ENCODE measurements at places on chromosomes 6 and 20.

GRCh38 chr6:162219266-162219665 is 508.3 kb downstream of the PRKN start:
- DNase-seq = no peak

DNA sequence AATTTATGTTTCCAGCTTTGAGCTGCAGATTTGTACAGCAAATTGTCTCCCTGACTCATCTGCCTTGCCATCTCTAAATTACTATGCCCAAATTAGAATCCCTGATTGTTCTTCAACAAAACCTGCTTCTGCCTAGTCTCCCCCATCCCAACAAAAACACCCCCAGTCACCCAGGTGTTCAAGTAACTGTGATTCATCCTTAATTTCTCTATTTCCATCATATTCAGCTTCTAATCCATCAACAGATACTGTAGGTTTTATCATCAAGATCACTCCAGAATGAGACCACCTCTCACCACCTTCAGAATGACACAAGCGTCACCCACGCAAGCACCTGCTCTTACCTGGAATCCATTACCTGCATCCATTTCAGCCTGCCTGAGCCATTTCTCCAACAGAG is 498.5 kb downstream of the PRKN start:
- no peak for DNase-seq

DNA sequence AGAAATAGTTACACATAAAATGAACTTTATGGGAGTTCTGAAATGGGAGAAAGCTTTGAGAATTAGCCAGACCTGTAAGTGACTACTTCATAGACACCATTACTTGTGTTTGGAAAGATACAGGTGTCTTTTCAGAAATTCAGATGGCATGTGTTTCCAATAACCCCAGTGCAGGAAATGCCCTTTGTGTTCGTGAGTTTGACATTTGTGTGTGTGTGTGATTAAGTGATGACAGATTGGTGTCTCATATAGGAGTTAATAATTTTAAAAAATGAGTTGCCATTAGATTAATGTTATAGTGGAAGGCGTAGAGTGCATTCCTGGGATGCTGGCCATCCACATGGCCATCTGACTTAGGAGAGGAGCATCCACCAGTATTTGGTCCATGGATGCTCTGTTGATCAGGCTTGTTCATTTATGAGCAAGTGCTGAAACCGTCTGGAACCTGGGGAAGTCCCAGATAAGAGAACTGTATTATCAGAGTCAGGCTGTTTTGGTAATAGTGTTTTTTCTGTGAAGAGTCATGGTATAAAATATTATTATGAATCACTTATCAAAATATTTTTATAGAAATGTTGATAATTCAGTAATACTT is 3.1 kb downstream of the STK4 start:
- DNase-seq = no peak

DNA sequence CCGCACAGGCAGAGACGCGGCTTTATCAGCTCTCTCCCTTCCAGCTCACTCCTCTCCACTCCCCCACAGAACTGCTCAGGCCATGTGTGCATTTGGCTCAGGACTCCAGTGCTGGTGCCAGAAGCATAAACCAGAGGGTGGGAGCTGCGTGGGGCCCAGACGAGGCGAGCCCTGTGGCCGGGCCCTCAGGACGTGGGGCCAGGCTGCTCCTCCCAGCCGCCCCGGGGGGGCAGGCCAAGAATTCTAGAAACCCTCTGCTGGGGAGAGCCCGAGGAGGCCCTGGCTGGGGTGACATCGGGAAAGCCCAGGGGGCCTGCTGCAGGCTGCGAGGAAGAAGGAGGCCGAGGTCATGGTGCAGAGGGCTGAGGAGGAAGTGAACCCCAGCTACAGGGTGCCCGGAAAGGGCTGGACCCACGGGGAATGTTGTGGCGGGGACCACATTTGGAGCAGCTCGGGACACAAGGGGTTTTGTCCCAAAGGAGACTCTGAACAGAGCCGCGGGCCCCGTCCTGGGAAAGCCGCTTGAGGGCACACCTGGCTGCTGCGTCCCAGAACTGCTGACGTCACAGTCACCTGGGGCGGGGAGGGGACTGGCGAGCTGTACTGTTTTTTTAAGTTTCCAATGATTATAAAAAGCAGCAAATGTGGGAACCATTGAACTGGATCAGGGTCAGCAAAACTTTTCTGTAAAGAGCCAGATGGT is 107.1 kb downstream of the BANF2 start:
- no peak for DNase-seq

DNA sequence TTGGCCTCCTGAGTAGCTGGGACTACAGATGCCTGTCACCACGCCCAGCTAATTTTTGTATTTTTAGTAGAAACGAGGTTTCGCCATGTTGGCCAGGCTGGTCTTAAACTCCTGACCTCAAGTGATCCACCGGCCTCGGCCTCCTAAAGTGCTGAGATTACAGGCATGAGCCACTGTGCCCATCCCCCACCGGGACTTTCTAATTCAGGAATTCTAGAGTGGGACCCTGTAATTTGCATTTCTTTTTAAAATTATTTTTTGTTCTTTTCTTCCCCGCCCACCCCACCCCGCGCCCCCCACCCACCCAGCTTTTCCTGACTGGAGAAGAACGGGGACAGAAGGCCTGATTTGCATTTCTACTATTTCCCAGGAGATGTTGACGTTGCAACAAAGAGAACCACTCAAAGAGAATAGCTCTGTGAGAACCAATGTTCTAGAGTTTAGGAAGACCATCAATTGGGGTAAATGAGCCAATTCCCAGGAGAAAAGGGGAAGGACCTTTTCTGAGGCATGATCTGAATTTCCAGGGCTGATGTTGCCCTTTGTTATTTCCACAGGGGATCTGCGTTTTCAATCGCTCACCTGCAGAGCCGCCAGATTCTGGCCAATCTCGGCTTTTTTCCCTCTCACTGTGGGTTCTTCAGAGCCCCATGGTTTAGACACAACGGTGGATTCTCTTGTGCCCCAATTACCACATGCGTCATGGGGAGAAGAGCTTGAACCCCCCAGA is 33.2 kb upstream of the TFAP2C start:
- no peak for DNase-seq

- no peak for DNase-seq
Observed at GRCh38 chr6:111147440-111147839, 60.1 kb downstream of the SLC16A10 start.

DNA sequence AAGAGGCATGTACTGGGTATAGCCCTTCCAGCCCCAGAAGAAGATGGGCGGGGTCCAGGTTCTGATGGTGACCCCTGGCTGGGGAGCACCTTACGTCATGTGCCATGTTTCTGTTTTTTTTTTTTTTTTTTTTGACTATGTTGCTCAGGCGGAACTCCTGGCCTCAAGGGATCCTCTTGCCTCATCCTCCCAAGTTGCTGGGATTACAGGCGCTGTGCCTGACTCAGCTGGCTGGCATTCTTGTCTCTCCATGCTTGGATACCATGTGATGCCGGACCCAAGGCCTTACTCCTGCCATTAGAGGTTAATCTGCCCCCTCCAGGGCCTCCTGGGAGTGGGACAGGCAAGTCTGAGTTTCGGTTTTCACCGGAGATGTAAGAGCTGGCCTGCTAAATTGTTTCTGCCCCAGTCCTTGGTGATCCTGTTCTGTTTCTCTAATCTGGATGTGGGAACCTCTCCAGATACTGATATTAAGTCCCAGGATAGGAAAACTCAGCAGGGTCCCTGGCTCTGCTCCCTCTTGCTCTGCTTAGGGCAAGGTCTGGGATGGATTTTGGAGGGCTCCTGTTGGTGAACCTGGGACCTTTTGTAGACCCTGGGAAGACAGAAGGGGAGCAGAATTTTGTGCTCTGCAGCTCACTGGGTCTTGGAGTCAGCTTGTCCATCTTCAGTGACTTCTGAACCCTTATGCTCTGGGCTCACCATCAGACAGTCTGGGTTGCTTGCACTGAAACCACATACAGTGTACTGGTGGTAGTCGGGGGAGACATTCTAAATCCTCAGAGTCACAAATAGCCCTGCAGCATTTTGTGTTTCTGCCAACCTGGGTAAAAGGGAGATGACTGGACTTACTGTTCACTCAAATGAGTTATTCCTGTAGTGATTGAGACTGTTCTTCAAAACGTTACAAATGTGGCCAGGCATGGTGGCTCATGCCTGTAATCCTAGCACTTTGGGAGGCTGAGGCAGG is 45.1 kb downstream of the PTK7 start:
- no peak for DNase-seq

DNA sequence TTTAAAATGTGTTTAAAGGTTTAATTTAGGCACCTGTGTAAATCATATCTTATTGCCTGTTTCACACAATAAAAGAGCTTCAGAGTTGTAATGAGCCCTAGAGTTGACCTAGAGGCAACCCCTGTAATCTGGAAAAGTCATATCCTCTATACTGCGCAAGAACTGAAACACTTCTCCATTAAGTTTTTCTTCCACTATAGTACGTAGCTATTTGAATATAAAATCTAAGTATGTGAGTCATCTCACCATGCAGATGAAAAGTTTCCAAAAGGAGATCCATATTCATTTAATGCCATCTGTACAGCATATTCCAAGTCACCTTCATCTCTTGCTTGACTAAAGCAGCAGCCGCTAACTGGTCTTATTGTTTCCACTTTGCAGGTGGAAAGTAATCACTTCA is 26.0 kb upstream of the TAAR1 start:
- DNase-seq = no peak

DNA sequence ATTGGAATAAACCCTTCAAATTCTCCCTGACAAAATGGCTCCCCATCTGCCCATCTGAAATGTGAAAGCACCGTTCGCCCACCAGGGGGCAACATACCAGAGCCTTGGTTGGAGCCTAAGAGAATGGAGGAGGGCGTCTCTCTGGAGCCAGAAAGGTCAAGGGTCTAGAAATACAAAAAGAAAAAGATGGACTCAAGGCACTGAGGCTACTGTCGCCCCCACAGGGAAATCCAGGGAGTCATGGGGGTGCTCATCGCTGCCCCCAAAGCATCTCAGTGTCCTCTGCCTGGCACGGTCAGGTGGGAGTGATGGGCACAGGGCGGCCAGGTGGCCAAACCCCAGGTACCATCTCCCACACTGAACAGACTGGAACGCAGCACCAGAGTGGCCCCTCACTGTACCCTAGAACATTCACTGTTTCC is 136.3 kb downstream of the ZMYND8 start:
- no peak for DNase-seq

Measured in prostate gland (tissue), 2 donors.